T-helper 1 cell treated with Interleukin-12 subunit alpha and Interleukin-12 subunit beta and Interleukin-4 antibody, amounts not matched to agents 30 ng/mL and 1 ng/mL, for 36 hours (primary cell): ENCODE measurements at places on chromosomes 2 and 18. TPM values are rescaled to one million over a fixed set of nuclear protein-coding genes. Genes with fewer than 3 reads are reported as not detected.

Gene CLEC4F
- 0.12 and 0.27 TPM in 2 replicates for total RNA-seq

Gene GRHL1
- total RNA-seq, result 1.1 and 1.8 TPM in 2 replicates

Gene ZNF2
- total RNA-seq, result 4.1 and 4.2 TPM in 2 replicates

Gene BIN1
- 105 and 107 TPM in 2 replicates for total RNA-seq

Gene SALL3
- not detected in 2 replicates for total RNA-seq

Gene TMEFF2
- not detected in 2 replicates for total RNA-seq

Gene BUB1
- total RNA-seq, result 87.5 and 88.5 TPM in 2 replicates

Gene EN1
- total RNA-seq, result not detected in 2 replicates

Gene CRYGD
- not detected in 2 replicates for total RNA-seq

Gene SERPINB3
- total RNA-seq, result not detected in 2 replicates

Gene ANKRD30BL
- not detected in 2 replicates for total RNA-seq

Gene RSAD2
- 62.0 and 62.2 TPM in 2 replicates for total RNA-seq

Gene FSHR
- total RNA-seq, result not detected in 2 replicates

Gene ERFE
- not detected in 2 replicates for total RNA-seq

Gene SP3
- total RNA-seq, result 95.6 and 107 TPM in 2 replicates

Gene TMEM198
- total RNA-seq, result 1.0 and 1.3 TPM in 2 replicates

Gene REG3A
- not detected in 2 replicates for total RNA-seq

Gene CHRNG
- total RNA-seq, result not detected in 2 replicates
